ENCODE measurements at places on chromosomes 7 and 10.

DNA sequence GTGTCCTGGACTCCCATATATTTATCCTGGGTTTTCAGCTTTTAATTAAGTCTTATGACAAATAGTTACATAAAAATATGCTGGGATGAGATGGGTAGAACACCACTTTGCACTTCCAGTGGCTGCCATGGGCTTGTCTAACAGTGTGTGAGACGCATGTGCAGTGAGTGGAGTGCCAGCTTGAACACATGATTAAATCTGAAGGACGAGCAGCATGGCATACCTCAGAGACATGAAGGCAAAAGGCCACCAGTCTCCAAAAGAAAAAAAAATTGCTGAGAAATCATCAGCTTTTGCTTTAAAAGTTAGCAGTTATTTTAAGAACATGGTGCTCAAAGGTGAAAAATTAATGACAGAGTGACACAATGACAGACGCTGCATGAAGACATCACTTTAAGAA lies 139.0 kb upstream of the ADCY1 start:
- no peak for DNase-seq

DNA sequence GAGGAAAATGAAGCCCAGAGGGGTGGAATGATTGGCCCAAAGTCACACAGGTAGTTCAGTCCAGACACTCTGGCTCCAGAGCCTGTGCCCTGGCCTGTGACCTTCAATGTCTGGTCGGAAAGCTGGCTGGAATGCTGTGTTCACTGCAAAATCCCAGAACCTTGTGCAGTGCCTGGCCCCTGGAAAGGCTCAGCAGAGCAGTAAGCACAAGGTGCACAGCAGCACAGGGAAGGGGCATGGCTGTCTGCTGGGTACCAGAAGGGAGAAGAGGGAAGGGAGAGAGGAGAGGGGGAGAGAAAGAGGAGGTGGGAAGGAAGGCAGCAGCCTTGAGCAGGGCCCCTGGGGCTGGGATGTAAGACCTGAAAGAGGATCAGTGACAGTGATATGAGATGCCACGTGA lies 28.4 kb upstream of the C10orf71 start:
- no peak for DNase-seq

DNA sequence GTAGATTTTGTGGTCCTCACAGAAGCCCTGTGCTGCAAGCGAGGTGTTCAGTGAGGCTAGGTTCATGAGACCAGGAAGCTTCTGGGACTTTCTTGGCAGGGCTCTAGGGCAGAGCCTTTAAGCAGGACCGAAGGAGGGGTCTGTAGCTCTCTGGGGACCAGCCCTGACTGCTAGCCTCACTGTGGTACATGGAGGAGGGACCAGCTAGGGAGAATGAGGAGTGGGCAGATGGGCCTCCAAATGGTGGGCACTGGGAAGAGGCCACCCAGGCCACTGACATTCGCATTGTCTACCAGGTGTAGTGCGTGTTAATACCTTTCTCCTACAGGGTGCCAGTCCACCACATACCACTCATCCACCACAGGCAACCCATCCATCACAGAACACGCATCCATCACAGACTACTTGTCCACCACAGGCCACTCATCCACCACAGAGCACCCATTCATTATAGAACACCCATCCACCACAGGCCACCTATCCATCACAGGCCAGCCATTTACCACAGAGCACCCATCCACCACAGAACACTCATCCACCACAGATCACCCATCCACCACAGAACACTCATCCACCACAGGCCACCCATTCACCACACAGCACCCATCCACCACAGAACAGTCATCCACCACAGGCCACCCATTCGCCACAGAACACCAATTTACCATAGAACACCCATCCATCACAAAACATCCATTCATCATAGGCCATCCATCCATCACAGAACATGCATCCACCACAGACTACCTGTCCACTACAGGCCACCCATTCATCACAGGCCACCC lies 31.6 kb upstream of the ZNF488 start:
- DNase-seq = no peak

- no peak for DNase-seq
Observed at GRCh38 chr10:126199221-126199998, 188.9 kb downstream of the ADAM12 start.

DNA sequence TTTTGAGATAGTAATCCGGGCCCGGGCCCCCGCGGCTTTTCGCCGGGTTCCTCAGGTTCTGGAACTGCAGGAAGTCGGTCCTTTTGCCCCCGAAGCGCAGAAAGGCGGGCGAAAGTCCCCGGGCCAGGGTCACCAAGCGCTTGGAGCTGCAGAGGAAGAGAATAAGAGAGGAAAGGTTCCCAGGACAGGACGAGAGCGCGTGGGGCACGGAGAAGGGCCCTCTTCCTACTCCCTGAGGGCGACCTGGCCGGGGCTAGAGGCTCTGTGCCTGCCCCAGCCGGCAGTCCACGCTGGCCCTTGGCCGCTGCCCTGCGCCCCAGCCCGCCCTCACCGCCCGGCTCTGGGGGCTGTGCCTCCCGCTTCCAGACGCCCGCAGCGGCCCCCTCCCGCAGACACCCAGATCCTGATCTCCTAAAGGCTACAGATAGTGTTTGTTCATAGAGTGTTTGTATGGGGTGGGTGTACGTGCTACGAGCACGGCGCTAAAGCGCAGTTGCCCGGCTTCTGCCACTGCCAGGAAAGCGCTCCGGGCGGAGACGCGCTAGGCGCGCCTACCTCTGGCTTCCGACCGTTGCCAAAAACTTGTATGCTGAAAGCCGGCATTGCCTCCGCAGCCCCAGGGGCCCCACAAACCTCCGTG lies 3.2 kb downstream of the HPSE2 start:
- peak; percentile 14 for DNase-seq

GRCh38 chr7:21149809-21150208 lies 278.1 kb upstream of the SP4 start:
- no peak for DNase-seq

DNA sequence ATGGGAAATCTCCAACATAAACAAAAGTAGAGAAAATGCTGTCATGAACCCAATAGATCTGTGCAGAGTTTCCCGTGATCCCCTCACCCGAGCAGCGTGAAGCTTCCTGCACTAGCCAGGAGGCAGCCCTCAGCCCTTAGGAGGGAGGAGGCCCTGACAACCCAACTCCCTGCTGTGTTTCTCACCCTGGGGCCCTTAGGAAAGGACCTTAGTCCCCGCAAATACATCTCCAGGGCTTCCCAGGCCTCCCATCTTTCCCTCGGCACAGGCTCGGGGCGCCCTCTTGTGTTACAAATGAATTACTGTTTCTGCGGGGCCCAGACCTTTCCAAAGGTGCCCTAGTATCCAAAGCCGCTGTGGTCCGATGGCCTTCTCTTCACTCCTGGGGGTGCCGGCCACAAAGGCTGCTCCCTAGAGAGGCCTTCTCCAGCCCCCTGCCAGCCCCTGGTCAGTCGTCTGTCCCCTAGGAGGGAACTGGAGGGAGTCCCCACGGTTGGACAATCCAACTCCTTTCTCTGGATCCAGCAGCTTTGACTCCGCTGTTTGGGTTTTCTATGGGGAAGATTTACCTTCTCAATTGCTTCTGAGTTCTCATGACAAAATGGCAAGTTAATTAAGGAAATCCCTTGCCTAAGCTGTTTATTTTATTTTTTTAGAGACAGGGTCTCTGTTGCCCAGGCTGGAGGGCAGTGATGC lies 49.9 kb upstream of the SH2B2 start:
- DNase-seq = peak; percentile 63

- DNase-seq = no peak
Observed at GRCh38 chr10:48951707-48952106, 12.1 kb upstream of the LRRC18 start.

GRCh38 chr7:36262309-36263094 lies 109.4 kb downstream of the EEPD1 start:
- DNase-seq = no peak

GRCh38 chr7:146804620-146805019 lies 688.0 kb downstream of the CNTNAP2 start:
- DNase-seq = no peak

- no peak for DNase-seq
Observed at GRCh38 chr10:129275886-129276285, 191.2 kb upstream of the MGMT start.

- no peak for DNase-seq
Observed at GRCh38 chr7:3057066-3057420, 13.4 kb upstream of the CARD11 start.

GRCh38 chr10:97537186-97537869 lies 35.3 kb upstream of the ANKRD2 start:
- no peak for DNase-seq

DNA sequence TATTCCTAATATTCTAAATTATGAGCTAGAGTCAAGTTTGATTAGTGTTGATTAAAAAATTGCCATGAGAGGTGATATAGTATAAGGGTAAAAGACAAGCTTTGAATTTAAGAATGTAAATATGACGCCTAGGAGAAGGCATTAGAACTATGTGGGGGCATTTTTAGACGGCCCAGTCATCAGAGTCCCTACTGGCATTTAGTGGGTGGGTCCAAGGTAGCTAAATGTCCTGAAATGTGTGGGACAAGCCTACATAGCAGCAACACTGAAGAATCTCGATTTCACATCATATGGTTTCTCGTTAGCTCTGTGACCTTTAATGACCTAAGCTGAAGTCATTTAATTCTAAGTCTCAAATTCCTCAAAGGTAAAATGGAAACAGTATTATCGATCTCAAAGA lies 133.5 kb downstream of the SGMS1 start:
- no peak for DNase-seq

- DNase-seq = no peak
Observed at GRCh38 chr10:112687647-112688046, 240.6 kb downstream of the VTI1A start.

GRCh38 chr10:58575491-58575890 lies 62.8 kb downstream of the BICC1 start:
- no peak for DNase-seq

DNA sequence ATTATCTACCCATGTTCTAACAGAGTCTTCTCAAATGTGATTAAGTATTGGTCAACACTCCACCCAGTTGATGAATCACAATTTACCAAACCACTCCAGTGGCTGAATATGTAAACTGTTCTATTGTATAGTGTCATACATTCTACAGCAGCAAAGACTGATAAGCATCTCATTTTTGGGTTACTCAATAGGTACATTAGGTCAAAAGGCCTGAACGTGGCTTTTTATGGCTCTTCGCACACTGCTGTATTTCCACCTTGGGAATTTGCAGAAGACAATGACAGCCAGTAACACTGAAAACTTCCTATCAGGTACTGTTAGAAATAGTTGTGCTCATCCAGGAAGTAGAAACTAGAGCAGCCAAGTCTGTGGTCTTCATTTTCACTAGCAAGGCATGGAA lies 166.9 kb downstream of the GLI3 start:
- DNase-seq = no peak

DNA sequence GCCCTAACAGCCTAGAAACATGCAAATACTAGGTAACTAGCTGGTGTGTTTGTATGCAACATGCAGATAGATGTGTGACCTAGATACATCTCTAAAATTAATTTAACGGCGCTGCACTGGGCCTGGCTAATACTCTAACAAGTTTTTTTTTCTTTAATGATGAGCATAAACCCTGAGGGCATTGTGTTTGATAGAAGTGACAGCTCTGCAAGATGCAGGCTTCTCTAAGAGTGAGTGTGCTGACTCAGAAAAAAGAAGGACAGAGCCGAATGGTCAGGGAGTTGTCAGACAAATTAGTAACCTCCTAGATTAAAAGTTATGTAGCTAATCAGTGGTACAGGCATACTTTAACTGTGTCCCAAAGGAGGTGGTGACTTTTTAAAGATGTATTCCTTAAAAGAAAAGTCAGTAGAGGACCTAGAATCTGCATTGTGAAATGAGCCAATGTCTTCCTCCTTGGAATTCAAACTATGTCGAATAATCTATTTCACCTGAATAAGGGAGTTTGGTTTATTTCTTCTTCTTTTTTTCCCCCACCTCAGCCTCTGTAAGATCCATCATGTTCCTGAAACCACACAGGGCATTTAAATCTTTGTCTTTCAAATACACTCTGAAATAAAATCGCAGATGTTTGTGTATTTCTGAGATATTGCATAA lies 315.1 kb downstream of the GFRA1 start:
- no peak for DNase-seq

- DNase-seq = no peak
Observed at GRCh38 chr7:64541438-64542359, 21.2 kb downstream of the ZNF680 start.

DNA sequence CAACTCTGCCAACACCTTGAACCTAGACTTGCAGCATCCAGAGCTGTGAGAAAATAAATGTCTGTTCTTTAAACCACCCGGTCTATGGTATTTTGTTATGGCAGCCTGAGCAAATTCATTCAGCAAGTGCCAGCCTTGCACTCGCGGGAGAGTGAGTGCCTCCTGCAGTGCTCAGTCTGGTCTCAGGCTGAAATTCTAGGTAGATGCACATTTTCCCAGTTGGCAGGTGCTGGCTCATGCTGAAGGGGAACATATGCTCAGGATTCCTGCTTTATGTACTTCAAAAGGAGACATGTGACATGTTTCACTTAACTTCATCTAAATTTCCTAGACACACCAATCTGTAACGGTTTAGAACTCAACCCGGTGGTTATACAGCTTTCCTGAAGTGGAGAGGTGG lies 170.8 kb downstream of the MGMT start:
- DNase-seq = peak; percentile 40

- DNase-seq = no peak
Observed at GRCh38 chr7:120052884-120053382, 220.0 kb upstream of the KCND2 start.

GRCh38 chr10:132476146-132477065 lies 61.2 kb upstream of the INPP5A start:
- DNase-seq = no peak

DNA sequence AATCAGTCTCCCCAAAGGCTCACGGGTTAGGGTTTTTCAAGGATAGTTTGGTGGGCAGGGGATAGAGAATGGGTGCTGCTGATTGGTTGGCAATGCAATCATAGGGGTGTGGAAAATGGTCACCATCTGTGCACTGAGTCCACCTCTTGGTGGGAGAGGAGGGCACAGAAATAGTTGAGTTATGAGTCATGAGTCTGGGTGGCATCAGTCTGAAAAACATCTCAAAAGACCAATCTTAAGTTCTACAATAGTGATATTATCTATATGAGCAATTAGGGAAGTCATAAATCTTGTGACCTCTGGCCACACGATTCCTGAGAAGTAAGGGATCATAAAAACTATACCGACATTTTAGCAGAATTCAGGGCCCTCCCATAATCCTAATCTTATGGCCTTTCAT lies 62.7 kb downstream of the LGI1 start:
- DNase-seq = no peak

GRCh38 chr10:126813432-126813831 lies 91.8 kb upstream of the DOCK1 start:
- no peak for DNase-seq
